Sigmoid colon (tissue), 7 donors: ENCODE measurements at places on chromosomes 7 and 10. TPM values are rescaled to one million over a fixed set of nuclear protein-coding genes. Genes with fewer than 3 reads are reported as not detected.

The COL26A1 gene
- not detected for total RNA-seq

The ATOH7 gene
- 0.71 TPM for total RNA-seq

The GLI3 gene
- total RNA-seq: 31.6 TPM

The TUBAL3 gene
- total RNA-seq: not detected

The SLC26A3 gene
- 8.9 TPM for total RNA-seq

The PIP gene
- not detected for total RNA-seq

The STEAP1 gene
- 15.0 TPM for total RNA-seq

The SFTPA1 gene
- total RNA-seq: not detected

The MMP21 gene
- total RNA-seq: not detected

The SKIDA1 gene
- total RNA-seq: 4.2 TPM

The AKR1E2 gene
- 15.5 TPM for total RNA-seq

The RALA gene
- total RNA-seq: 13.8 TPM

The MRPS24 gene
- total RNA-seq: 123 TPM

The TAS2R5 gene
- total RNA-seq: 3.7 TPM

The CFAP43 gene
- 0.36 TPM for total RNA-seq

The ZNF138 gene
- 8.4 TPM for total RNA-seq

The TMEM270 gene
- total RNA-seq: not detected

The CCL24 gene
- total RNA-seq: not detected

The ING3 gene
- total RNA-seq: 27.6 TPM

The UPK3B gene
- 0.71 TPM for total RNA-seq

The ANLN gene
- 4.6 TPM for total RNA-seq

The C7orf57 gene
- not detected for total RNA-seq

The PLXNA4 gene
- total RNA-seq: 3.4 TPM

The CALML3 gene
- not detected for total RNA-seq

The GSTO2 gene
- 2.1 TPM for total RNA-seq

The CCDC172 gene
- not detected for total RNA-seq

The SLC16A9 gene
- total RNA-seq: 0.36 TPM

The PRTFDC1 gene
- total RNA-seq: 7.7 TPM

The CFAP58 gene
- 1.1 TPM for total RNA-seq

The LRMDA gene
- total RNA-seq: 5.7 TPM

The CPA1 gene
- not detected for total RNA-seq

The ZNF804B gene
- total RNA-seq: 0.41 TPM

The CYP26A1 gene
- total RNA-seq: not detected

The GIMAP6 gene
- total RNA-seq: 22.1 TPM

The AGMO gene
- total RNA-seq: 0.16 TPM

The GJD4 gene
- not detected for total RNA-seq

The PCDH15 gene
- total RNA-seq: 0.14 TPM

The ATRNL1 gene
- 6.0 TPM for total RNA-seq

The WNT2 gene
- 2.8 TPM for total RNA-seq

The PARD3 gene
- 89.2 TPM for total RNA-seq
